ENCODE measurements at places on chromosomes 7 and 10.

DNA sequence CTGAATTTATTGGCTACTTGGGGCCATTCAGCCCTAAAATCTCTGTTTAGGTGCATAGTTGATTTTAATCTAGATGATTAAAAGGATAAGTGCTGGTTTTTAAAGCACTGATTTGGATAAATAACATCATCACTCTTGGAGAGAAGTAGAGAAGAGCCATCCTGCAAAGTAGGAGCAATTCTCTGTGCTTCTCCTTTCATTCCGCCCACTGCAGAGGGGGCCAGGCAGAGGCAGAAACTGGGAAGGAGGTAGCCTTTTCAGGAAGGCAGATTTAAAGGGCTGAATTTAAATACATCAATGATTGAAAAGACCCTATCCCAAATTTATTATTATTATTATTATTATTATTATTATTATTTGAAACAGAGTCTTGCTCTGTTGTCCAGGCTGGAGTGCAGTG is 14.1 kb downstream of the MAP3K8 start:
- DNase-seq = no peak

DNA sequence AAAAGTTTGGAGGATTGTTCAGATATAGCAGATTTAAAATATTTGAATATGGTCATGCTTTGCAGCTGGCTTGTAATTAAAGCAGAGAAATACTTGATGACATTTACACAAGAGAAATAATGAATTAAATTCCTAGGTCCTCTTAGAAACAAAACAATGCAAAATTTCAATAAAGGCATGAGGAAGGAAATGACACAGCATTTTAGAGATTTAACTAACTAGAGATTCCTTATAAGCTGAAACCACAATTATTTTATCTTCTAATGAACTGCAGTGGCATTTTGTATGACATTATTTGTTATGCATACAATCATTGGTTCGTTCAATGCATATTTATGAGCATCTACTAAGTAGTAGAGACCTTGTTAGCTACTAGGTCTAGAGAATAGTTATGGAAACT is 490.9 kb downstream of the ZWINT start:
- no peak for DNase-seq

GRCh38 chr10:119268871-119269506 is 61.6 kb downstream of the GRK5 start:
- DNase-seq = no peak

DNA sequence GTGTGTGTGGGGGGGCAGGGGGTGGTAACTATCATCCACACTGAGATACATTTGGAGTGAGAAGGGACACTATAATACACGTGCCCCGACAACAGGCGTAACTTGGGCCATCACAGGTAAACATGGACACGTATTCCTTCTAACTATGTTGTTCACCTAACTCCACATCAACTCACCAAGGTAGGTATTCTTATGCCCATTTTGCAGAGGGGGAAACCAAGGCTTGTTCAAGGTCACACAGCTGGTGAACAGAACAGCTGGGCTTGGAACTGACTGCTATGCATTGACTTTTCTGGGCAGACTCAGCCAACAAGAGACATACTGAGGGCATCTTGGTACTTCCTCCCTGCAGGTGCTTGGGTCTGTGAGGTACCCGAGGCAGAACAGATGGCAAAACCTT is 170.1 kb downstream of the ADAM12 start:
- no peak for DNase-seq

DNA sequence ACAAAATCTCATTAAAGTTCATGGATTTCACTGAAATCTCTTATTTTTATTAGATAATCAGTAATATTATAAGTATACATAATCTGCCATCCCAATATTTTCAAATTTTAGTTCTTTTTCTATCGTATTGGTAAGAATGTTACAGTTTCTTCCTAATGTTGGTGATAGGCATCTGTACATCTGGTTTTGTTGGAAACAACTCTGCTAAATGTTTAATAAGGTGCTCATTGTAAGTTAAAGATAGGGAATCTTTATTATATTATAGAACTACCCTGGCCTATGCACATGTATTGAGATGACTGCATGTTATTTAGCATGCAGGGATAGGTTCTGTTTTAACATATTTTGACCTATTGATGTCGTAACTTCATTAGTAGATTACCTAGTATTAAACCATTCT is 188.6 kb upstream of the PRPS1L1 start:
- no peak for DNase-seq

GRCh38 chr10:114094795-114095194 is 51.1 kb downstream of the ADRB1 start:
- no peak for DNase-seq

- no peak for DNase-seq
Observed at GRCh38 chr10:6445671-6446316, 134.3 kb downstream of the PRKCQ start.

- DNase-seq = no peak
Observed at GRCh38 chr10:132366006-132366405, 31.0 kb upstream of the PWWP2B start.

DNA sequence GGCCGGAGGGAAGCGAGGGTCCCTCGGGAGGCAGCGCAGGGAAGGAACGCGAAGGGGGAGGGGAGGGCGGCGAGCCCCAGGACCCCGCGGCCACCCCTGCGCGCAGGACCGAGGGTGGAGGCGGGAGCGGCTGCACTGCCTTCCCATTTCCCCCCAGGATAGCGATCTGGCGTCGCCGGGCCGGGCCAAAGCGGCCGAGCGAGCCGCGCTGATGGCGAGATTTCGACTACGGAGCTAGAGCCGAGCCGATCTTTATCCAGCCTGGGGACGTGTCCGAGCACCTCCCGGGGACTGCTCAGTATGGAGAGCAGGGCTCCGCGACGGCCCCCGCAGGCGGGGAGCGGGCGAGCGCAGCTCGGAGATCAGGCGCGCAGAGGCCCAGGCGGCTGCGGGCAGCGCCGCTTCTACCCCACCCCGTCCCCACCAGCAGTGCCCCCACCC is 590 bp upstream of the CRTAC1 start:
- DNase-seq = no peak

DNA sequence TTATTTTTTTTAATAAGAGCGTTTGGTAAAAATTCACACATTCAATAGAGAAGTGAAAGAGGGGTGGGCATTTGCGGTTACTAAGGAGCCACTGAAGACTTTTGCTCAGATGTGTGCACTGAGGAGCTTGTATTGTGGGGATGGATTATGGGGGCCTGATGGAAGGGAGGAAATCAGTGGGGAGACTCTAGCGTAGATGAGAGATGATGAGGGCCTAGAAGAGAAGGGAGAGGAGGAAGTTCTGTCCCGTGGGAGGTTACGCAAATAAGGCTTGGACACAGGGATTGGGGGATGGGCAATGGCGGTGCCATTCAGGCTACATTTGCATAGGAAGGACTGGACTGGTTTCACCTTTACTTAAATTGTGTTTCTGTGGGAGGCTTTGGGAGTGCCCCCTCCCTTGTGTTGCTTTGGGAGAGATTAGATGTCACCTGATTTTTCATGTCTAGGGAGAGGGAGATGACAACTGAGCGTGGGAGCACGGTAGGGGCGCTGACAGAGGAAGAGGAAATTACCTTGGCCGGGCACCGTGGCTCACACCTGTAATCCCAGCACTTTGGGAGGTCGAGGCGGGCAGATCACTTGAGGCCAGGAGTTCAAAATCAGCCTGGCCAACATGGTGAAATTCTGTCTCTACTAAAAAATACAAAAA is 2.2 kb upstream of the HIP1 start:
- DNase-seq = no peak

DNA sequence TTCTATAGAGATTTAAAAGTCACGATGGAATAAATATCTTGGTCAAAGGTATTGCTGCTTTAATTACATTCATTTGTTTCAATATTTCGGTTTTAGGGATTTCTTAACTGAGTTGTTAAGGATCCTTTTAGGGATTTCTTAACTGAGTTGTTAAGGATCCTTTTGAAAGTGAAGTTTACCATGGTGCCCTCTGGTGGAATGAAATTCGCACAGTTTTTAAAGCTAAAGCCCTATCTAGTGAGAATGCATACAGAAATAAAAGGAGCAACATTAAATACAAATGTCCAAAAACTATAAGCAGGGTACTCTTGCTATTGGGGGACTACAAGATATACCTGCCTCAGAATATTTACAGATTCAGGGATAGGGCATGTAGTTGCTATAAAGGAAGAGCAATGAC is 193.7 kb downstream of the RNLS start:
- DNase-seq = no peak

GRCh38 chr7:100573691-100574361 is at the start of gene SAP25:
SAP25 (minus strand) TSS chr7:100573900; CDS start chr7:100573742, 158 bp downstream.
- no peak for DNase-seq

DNA sequence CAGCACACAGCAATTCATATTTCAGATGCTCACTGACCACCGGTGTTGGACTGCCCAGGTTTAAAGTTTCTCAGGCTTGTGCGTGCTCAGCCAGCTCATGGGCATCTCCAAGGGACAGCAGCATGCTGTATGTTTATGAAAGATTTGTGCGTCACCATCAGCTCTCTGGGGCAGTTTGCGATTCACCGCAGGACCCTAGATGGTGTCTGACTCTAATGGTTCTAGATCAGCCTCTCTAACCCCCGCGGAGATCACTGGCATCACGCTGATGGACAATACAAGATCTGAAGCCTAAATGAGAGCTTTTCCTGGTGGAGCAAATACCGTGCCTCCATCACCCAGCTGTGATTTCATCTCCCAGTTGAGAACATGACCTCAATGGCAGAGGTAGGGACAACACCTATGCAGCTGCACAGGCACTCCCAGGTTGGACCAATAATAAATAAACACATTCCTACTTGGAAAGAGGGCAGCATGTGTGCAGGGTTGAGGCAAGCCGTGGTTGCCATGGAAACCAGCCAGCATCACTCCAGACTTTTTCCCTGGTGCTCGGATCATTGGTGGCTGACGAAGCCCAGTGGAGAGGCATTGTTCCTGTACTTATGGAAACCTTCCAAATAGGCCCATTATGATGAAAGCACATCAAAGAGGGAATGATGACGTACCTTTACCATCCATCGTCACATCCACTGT is 253.6 kb downstream of the KCNMA1 start:
- DNase-seq = no peak

- DNase-seq = no peak
Observed at GRCh38 chr7:109178342-109178741, 608.7 kb downstream of the DNAJB9 start.

GRCh38 chr7:155728116-155728515 is 83.7 kb downstream of the RBM33 start:
- DNase-seq = no peak

DNA sequence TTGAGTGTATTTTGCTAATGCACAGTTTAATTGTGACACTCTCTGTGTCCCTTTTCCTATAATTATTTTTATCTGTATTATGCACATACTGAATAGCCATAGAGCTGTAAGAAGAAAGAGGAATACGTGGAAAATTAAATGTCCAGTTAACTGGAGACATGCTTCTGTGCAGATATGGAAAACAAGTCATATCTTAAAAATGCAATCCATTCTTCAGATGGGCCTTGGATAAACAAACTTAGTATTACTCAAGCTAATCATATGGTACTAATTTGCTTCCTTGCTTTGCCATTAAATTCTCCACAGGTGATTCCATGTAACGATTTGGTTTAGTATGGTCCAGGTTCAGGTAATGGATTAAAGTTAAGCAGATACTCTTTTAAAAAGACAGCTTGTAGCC is 201.2 kb upstream of the CELF2 start:
- DNase-seq = no peak

- no peak for DNase-seq
Observed at GRCh38 chr10:112532189-112532588, 85.2 kb downstream of the VTI1A start.

- DNase-seq = no peak
Observed at GRCh38 chr7:104960741-104961448, 53.1 kb upstream of the KMT2E start.

DNA sequence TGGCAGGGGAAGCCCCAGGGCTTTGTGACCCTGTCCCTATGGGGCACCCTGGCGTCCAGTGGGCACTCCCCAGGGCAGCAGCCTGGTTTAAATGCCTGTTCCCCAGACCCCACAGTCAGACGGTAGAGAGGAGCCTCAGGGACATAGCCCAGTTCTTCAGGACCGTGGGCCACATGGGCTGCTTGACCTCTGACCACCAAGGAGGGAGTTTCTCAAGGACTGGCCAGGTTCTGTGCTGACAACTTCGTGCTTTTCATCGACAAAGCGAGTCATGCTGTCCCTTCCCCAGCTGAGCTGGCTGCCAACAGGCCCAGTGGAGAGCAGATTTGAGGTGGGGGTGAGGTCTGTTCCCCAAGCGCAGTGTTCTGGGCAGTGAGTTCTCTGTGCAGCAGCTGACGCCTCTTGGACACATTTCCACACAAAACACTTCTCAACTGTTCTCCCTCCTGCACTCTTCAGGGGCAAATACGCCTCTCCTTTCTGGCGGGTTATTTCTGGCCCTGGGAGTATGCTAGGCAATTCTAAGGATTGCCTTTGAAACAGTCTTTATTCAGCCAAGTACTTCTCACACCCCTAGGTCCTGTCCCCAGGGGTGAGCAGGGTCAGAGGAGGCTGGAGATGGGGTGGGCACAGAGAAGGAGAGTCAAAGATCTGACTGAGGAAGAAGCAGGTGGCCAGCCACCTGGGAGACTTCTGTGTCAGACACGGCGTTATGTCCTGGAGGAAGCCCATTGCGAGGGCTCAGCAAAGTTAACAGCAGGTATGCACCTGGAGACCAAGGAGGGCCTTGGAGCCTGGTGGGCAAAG is 57.3 kb upstream of the CAMK2B start:
- DNase-seq = no peak

DNA sequence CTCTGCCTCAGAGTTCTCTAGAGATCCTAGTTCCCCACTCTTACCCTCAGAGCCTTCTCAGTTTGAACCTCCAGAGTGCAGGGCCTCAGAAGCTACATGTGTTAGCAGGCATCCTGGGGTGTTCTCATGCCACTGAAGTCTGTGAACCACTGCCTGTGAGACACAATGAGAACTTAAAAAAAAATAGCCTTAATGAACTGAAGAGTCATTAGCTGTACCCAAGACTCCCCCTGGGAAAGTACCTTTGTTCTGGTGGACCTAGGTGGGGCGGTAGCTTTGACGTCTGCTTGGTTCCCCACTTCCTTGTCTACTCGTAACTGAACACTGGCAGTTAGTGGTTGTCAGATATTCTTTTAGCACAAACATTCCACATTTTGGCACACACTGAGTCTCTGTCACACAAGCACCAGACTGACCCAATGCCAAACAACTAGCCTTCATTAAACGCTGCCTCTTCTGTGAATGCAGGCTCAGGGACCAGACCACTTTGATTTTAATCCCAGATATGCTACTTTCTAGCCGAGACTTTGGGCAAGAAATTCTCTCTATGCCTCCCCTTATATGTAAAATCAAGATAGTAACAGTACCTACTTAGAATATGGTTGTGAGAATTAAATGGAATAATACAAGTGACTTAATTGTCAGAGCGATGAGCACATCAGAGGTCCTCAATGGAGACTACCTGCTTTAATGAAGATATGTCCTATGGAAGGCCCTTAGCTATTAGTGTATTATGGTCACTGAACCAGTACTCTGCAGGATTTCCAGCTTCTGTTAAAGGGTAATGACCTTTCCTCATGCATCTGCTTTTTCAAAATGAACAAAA is 75.3 kb upstream of the CC2D2B start:
- DNase-seq = no peak
